Eye (tissue), 1 donor: ENCODE measurements at places on chromosomes 4 and X.

DNA sequence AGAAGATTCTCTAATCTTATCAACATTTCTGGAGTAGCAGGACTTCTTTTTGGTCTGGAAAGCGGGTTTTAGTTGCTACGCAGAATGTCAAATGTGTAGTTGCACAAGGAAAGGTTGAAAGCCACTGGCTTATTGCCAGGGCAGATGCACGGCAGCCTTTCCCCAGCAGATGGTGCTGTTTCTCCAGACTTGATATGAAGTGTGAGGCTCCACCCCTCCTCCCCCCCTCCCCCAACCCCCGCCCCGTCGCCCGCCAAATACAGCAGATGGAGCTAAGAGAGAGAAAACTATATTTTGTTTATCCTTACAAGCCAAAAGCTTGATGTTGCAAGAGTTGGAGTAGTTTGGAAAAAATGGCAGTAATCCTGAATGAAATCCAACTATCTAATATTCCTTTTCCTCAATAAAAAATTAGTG lies 32.0 kb downstream of the ENOPH1 start:
- DNase-seq, result peak; percentile 96

- DNase-seq, result peak; percentile 60
Observed at GRCh38 chr4:94032754-94033153, 174.9 kb upstream of the SMARCAD1 start.

- peak; percentile 15 for DNase-seq
Observed at GRCh38 chrX:11266573-11267003, 26.6 kb upstream of the AMELX start.

DNA sequence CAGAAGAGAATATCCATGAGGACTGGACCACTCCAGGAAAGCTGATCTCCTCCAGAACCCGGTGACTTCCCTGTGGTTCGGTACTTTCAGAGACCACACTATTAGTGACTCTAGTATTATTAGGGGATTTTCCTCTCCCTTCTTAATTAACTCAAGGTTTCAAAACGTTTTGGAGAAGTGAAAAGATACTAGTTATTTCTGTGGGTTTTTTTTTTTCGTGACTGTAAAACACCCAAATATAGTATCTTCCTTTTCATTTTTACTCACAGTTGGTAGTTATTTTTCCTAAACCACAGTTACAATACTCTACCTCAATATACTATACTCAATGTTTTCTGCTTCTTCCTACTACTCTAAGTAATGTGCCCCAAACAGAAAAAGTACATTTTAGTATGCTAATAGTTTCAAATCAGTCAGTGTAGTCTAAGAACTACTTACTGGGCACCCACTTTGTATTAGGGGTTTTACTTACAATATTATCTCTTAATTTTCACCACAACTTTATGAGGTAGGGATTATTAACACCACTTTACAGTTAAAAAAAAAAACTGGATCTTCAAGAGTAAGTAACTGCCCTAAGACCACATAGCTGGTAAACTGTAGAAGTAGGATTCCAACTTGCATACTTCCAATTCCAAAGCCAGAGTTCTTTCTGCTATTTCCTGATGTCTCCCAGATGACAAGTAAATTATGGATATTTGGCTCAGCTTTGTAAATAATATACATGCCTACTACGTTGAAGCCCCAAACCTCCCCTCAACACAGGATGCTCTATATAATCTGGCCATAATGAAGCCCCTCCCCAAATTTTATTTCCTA lies 45.0 kb downstream of the SLC9A7 start:
- no peak for DNase-seq

GRCh38 chr4:59044286-59044900 lies 1934.2 kb upstream of the IGFBP7 start:
- DNase-seq, result no peak

DNA sequence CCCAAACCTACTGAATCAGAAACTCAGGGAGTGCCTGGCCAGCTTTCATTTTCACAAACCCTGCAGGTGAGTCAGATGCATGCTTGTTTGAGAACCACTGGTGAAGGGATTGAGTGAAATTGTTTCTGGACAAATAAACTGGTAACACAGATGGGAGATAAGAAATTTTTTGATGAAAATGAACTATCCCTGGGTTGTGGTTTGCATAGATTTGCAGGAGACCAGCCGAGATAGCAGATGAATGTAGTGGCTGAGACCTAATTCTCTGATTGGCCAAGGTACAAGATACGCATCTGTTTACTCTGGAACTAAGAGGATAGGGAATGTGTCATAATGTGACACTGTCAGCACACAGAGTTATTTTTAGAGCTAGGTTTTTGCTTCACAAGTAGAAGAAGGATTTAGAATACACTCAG lies 117.8 kb upstream of the NOCT start:
- DNase-seq, result no peak

DNA sequence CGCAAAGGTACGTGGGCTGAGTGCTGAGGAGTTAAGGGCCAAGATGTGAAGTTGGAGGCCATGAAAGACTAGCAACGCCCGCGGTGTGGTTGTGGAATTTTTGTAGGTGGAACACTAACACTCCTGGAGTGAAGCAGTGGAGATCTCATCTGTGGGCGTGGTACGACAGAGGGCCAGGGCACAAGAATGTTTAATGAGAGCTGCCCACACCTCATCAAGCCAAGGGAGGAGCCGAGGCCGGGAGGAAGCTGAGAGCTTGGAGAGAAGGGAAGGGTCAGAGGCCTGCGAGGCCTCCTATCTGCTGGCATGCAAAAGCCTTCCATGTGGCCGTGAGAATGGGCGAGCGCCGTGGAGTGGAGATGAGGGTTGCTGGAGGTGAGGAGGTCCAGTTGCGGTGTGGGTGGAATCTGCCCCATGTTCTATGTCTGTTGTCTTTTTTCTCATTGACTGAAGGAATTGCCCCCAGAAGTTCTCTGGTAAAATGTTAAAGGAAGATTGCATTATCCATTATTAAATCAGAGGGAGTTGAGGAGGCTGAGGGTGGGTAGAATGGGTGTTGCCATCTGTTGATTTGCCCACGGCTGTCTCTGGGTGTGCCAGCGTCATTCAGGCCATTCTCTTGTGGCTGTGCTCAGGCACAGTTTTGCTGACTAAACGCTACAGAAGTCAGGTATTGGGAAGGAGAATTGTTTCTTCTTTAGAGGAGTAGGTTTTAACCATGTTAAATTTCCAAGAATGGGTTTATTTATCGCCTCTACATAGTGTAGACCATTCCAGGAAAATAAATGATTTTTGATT lies 19.8 kb downstream of the SNX25 start:
- no peak for DNase-seq

- DNase-seq, result no peak
Observed at GRCh38 chr4:97900229-97900628, 243.0 kb downstream of the STPG2 start.

- peak; percentile 88 for DNase-seq
Observed at GRCh38 chr4:186021461-186022167, 47.3 kb upstream of the TLR3 start.

GRCh38 chr4:38347251-38347650 lies 316.7 kb upstream of the KLF3 start:
- DNase-seq, result no peak

- no peak for DNase-seq
Observed at GRCh38 chr4:171239196-171239595, 574.0 kb upstream of the GALNTL6 start.

GRCh38 chr4:185311113-185311888 lies 84.4 kb downstream of the LRP2BP start:
- no peak for DNase-seq

- DNase-seq, result no peak
Observed at GRCh38 chr4:38501698-38502097, 162.3 kb upstream of the KLF3 start.

DNA sequence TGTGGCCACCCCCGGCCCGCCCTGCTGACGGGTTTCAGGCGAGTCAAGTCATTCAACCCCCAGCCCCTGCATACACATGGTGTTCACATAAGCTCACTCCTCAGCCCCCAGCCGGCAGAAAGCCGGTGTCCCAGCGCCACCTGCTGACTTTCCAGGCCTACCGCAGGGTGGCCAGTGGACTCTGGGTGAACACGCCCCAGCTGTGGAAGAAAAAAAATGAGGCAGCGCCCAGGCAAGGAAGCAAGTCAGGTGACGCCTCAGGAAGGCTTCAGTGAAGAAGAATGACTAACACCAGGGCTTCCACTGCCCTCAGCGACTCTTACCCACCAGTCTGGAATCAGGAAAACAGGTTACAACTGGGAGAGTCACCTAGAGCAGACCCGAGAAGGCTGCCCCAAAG lies 15.8 kb downstream of the BCAP31 start:
- DNase-seq, result peak; percentile 79

- DNase-seq, result no peak
Observed at GRCh38 chr4:10196191-10196590, 79.6 kb upstream of the WDR1 start.

DNA sequence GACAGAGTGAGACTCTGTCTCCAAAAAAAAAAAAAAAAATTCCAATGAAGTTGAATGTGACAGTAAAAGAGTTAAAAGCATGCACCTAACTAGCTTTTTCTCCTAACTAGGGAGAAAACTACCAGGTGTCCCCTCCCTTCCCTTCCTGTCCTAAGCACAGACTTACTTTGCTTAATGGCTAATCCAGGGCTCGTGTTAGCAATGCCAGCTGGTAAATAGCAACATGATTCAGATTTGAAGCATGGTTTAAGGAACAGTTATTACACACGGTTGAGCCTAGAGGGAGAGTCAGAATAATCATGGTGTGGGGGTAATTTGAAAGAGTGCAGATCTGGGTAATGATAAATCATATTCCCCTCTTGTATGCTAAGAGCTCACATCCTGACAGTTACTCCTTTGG lies 338.3 kb downstream of the STIM2 start:
- DNase-seq, result no peak
